ENCODE measurements at places on chromosomes 11 and 22.
A peak's percentile ranks its signal among the peaks of the same experiment; 100 is the strongest.

- DNase-seq, result no peak
Observed at GRCh38 chr11:88427719-88428118, 90.2 kb upstream of the CTSC start.

GRCh38 chr11:76788661-76789442 is 5.7 kb downstream of the TSKU start:
- peak; percentile 81 for DNase-seq

- no peak for DNase-seq
Observed at GRCh38 chr11:3111466-3111865, 53.6 kb downstream of the OSBPL5 start.

GRCh38 chr11:25838918-25839625 is 492.9 kb upstream of the ANO3 start:
- no peak for DNase-seq

Measured in LoVo (cell line).